Glutamatergic neuron (in vitro differentiated cells): ENCODE measurements at places on chromosomes 4 and X. TPM values are rescaled to one million over a fixed set of nuclear protein-coding genes. Genes with fewer than 3 reads are reported as not detected.

The TRAPPC2 gene
- 25.8 TPM for total RNA-seq

The NCBP2L gene
- not detected for total RNA-seq

The GPR50 gene
- total RNA-seq: 0.42 TPM

The F11 gene
- not detected for total RNA-seq

The GNRHR gene
- not detected for total RNA-seq

The RBMX2 gene
- total RNA-seq: 24.3 TPM

The AMTN gene
- not detected for total RNA-seq
